ENCODE measurements at places on chromosomes 1 and 21. TPM values are rescaled to one million over a fixed set of nuclear protein-coding genes. Genes with fewer than 3 reads are reported as not detected.

The SKI gene
- 29.9 TPM for total RNA-seq

DNA sequence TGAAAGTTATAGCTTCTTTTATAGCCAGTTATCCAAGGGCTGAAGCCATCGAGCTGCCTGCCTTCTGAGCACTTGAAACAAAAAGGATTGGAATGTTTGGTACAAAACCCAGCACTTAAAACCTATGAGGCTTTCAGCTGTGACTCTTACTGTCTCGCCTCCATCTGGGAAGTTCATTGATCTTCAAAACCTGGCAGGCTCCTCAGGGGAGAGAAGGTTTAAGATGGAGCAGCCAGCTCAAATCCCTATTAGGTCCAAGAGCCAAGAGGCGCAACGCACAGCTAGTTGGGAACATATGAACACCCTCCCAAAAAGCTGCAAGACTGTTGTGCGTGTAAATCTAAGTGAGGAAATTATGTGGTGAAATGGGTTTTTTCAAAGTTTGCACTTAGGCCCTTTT is 33.4 kb downstream of the BACE2 start:
- H3K4me1 ChIP-seq, result peaks cover 8% of the 10 kb centered on the region
- H3K4me3 ChIP-seq, result no peak overlapping the region
- no peak for DNase-seq
- H3K27ac ChIP-seq, result no peak overlapping the region

GRCh38 chr1:219130366-219130935 is 43.2 kb upstream of the LYPLAL1 start:
- no peaks in the 10 kb centered on the region for H3K27me3 ChIP-seq
- H3K27ac ChIP-seq, result no peak overlapping the region
- no peaks in the 10 kb centered on the region for H3K4me1 ChIP-seq
- H3K36me3 ChIP-seq, result no peaks in the 10 kb centered on the region

The EFCAB14 gene
- total RNA-seq, result 87.9 TPM

The DMRTA2 gene
- 3.6 TPM for total RNA-seq

The TRIM58 gene
- total RNA-seq, result not detected

DNA sequence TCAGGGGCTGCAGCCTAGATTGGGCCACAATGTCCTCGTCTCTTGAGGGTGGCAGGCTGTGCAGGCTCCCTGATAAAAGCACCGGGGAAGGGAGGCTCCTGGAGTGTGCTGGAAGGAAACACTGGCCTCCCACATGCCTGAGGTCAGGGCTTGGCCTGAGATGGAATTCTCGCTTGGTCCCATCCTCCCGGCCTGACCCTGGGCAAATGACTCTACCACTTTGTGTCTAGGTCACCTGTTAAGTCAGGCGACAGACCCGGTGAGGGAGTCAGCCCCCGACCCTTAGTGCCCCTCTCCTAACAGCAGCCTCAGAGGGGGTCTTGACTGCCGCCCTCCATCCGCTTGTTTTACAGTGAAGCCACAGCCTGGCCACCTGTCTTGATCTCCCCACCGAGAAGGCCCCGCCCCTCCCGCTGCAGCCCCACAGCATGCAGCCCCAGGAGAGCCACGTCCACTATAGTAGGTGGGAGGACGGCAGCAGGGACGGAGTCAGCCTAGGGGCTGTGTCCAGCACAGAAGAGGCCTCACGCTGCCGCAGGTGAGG is 2.5 kb downstream of the SMIM1 start:
- H3K4me1 ChIP-seq, result peaks cover 35% of the 10 kb centered on the region
- H3K4me3 ChIP-seq, result no peak overlapping the region
- H3K27me3 ChIP-seq, result no peaks in the 10 kb centered on the region
- no peak for DNase-seq
- no peak overlapping the region for H3K27ac ChIP-seq
- H3K36me3 ChIP-seq, result no peaks in the 10 kb centered on the region

- no peaks in the 10 kb centered on the region for H3K4me1 ChIP-seq
- H3K36me3 ChIP-seq, result no peaks in the 10 kb centered on the region
- H3K4me3 ChIP-seq, result no peak overlapping the region
Measured at GRCh38 chr1:1982379-1983232, 21.0 kb downstream of the CFAP74 start.

DNA sequence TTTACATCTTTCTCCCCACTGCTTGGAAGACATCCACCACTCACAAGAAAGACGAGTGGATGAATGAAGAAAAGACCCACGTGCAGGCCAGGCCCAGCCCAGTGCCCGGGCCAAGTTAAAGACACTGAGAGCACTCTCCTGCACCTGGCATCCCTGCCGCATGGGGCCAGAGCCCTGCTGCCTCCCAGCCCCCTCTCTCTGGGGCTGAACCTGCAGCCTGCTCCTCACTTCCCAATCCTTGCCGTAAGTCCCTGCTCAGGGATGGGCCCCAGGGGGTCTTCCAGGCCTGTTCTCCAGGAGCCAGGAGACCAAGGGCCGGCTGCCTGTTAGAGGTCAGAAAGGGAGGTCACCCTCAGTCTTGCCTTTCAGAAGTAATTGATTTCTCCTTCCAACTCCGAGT is 168.5 kb upstream of the ZC3H12A start:
- no peak overlapping the region for H3K4me3 ChIP-seq
- no peak for DNase-seq
- H3K27me3 ChIP-seq, result peaks cover 75% of the 10 kb centered on the region
- no peak overlapping the region for H3K27ac ChIP-seq
- H3K4me1 ChIP-seq, result no peaks in the 10 kb centered on the region

The KPRP gene
- total RNA-seq, result 0.26 TPM

Measured in esophagus squamous epithelium (tissue), 5 donors.